CD4-positive, CD25-positive, alpha-beta regulatory T cell (primary cell): ENCODE measurements at places on chromosomes 7 and 10.

- DNase-seq: no peak
Observed at GRCh38 chr10:124296121-124296812, 122.5 kb downstream of the OAT start.

DNA sequence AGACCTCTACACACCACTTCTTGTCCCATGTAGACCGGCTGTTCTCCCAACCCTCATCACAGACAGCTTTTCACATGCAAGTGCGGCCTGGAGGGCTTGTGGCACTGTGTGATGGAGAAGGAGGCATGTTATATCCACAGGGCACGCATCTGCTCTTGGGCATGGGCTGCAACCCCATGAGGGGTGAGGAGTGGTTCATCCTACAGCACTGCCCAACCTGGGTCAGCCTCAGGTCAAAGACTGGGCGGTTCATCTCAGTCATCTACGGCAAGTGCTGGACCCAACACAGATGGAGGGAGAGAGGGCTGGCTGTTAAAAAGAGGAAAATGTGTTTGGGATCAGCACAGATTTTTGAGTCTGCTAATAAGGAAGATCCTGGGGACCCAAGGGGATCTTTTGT is 2.2 kb downstream of the FSCN3 start:
- DNase-seq: no peak

DNA sequence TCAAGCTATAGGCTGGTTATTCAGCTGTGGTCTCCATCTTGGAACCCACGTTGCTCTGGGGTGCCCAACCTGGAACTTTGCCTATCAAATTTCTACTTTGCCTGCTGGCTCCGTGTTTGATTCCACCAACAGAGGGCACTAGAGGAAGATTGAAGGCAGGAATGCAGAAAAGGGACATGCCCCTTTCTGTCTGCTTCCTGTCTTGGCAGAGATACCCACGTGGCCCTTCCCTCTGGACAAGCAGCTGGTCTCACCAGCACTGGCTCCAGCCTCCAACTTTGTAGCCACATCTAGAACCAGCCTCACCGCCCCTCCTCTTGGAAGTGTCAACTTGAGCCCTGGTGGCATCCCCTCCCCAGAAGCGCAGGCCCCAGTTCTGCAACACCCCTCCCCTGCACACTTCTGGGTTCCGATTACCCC is 52.1 kb upstream of the ZNF438 start:
- peak; percentile 3 for DNase-seq

DNA sequence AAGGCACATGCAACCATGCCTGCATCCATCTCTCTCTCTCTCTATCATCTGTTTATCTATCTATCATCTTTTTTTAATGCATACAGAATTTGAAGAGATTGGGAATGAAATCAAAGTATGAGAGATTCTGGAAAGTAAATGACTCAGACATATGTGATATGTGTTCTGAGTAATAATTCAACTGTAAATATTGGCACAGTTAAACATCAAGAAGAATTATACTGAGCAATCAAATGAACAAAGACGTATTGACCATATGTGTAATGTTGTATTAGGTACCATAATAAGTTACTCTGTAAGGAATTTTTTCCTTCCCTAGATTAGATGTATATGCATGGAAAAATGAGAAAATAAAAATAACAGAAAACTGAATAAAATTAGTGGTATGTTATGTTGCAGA is 108.3 kb downstream of the SUGCT start:
- no peak for DNase-seq

GRCh38 chr10:3046210-3046779 is 21.1 kb upstream of the PFKP start:
- no peak for DNase-seq

DNA sequence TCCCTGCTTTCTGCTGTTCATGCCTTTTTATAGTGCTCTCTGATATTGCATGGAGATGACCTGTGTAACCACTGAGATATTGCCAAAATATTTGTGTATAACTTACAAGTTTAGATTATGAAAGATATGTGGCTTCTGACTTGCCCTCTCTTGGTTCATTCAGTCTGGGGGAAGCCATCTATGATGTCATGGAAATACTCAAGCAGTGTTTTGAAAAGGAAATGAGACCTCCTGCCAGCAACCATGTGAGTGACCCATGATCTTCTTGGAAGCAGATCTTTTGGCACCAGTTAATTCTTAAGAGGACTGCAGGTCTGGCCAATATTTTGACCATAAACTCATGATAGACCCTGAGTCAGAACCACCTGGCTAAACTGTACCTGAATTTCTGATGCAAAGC is 183.0 kb downstream of the THSD7A start:
- no peak for DNase-seq

- DNase-seq: peak; percentile 66
Observed at GRCh38 chr7:39741942-39742623, 118.7 kb downstream of the RALA start.

DNA sequence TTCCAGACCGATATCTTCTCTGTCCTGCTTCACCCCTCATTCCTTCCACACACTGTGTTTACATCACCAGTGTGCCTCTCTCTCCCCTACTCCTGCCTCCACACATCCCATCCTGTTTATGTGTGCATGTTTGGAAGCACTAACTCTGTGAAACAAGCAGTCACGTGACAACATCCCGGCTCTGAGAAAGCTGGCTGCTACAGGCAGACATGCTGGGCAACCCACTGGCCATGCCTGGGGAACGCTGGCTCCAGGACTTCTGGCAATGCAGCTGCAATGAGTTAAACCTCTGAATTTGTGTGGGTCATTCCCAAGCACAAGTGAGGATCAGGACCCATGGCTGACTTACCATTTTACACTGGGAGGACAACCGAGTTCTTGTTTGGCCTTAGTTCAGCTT is 74.0 kb downstream of the WNT2 start:
- DNase-seq: no peak

GRCh38 chr10:59096631-59097030 is 79.8 kb upstream of the PHYHIPL start:
- no peak for DNase-seq

DNA sequence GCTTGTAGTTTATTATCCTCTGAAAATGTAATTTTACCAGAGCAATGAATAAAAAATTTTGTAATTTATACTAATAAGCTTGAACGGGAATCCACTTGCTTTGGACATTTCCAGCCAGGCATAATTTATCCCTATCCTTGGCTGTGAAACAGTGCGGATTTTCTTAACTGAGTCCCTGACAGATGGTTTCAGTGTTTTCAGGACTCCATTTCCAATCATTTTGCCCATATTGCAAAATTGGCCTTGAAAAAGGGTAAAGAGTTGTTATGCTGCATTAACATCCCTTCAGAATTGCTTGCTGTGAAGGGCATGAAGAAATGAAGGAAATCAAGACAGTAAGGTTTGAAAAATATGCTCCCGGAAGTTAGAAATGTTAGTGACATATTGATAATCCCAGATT is 57.7 kb downstream of the NXPH1 start:
- no peak for DNase-seq

GRCh38 chr10:59708816-59709394 is 745 bp downstream of the SLC16A9 start:
- no peak for DNase-seq

DNA sequence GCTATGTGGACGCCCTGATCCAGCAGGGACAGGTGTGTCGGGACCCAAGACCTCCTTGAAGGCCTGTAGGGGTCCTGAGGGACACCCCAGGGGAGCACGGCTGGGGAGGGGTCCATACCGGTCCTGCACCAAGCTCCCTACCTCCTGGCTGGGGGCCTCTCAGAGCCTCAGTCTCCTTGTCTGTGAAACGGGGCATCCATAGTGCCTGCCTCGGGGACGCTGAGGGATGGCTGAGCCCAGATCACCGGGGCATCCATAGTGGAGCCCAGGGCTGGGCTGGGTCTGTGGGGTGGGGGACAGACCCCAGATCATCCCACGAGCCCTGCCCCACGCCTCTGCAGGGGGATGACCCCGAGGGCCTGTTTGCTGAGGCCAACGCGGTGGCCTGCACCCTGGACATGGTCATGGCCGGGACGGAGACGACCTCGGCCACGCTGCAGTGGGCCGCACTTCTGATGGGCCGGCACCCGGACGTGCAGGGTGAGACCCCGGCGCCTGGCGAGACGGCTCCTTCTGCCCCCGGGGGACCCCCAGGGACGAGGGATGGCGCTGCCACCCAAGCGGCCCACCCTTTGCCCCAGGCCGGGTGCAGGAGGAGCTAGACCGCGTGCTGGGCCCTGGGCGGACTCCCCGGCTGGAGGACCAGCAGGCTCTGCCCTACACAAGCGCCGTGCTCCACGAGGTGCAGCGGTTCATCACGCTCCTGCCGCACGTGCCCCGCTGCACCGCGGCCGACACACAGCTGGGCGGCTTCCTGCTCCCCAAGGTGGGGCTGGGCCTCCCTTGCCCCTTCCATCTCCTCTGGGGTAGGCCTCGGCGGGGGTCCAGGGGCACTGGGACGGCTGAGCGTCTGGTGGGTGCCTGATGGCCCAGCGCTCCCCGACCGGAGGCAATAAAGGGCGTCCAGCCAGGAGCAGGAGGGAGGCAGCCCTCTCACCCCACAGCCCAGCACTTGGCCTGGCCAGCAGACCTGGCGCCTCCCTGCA is 4.1 kb downstream of the CYP2W1 start:
- no peak for DNase-seq

- DNase-seq: no peak
Observed at GRCh38 chr7:54712820-54713219, 46.2 kb downstream of the SEC61G start.

GRCh38 chr7:117588352-117588794 is 108.5 kb downstream of the CFTR start:
- no peak for DNase-seq

GRCh38 chr7:39453743-39454355 is 112.4 kb upstream of the YAE1 start:
- peak; percentile 72 for DNase-seq

DNA sequence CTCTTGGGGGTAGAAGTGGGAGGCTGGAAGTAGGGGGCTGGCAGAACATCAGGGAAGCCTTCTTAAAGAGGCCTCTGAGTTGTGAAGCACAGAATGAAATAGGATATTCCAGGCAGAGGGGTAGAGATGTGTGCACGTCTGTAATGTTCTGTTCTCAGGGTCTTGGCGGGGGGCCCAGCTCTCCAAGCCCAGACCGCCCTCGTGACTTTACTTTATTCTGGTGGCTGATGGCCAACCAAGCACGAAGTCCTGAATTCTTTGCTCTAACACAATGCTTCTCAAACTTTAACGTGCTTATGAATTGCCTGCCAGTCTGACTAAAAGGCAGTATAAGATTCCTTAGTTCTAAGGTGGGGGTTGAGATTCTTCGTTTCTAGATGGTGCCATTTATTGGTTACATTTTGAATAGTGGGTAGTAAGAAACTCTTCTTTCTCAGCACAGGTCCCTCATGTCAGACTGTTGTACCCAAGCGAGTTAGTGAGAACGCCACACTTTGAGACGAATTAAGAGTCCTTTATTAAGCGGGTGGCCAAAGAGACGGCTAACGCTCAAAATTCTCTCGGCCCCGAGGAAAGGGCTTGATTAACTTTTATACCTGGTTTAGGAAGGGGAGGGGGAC is 8.2 kb downstream of the PRXL2A start:
- DNase-seq: no peak

DNA sequence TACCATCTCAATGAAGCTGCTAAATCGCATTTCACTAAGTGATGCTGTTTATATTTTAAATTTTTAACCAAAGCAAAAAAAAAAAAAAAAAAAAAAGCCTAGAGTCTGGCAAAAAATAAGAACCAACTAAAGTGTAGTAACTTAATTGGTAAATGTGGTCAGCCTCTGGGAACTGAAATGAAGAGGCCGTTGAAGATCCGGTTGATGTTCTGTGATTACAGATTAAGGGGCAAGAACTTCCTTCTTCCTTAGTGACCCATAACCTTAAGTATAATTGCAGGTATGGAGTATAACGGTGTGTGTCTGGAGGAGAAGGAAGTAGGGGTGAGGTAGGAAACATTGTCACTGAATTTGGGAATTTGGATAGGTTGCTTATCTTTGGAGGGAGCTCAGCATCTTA is 7.7 kb upstream of the SRGN start:
- no peak for DNase-seq

GRCh38 chr7:40645197-40645596 is 510.4 kb downstream of the SUGCT start:
- DNase-seq: no peak

- DNase-seq: no peak
Observed at GRCh38 chr10:317271-317769, 182.1 kb downstream of the ZMYND11 start.

- peak; percentile 74 for DNase-seq
Observed at GRCh38 chr7:91941450-91941849, 788 bp downstream of the AKAP9 start.

- no peak for DNase-seq
Observed at GRCh38 chr7:44131173-44132029, 8.1 kb upstream of the POLD2 start.

DNA sequence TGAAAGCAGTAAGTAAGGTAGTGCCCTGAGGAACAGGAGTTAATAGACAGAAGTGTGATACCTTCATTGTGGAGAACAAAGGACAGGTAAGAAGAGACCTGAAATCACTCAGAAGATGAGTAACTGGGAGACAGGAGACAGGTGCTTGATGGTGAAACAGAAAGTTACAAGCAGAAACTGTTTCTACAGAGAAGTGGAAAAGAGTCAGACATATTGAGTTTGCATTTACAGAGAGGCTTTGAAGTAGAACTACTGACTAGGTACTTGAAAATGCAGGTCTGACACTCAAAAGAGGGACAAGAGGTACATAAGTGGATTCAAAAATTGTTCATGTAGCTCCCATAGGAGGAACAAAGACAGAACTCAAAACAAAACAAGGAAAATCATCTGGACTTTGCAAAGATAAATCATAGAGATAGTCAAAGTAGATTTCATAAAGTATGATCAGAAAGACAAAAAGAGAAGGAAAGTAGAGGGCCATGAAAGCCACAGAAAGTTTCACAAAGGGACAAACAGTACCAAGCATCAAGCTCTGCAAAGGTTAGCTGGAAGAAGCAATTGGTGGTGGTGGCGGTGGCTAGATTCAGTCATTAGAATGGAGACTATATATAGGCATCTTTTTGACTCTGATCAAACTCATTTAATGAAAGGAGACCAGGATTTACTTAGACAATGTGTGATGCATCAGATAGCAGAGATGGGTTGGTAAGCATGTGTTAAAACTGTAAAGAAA is 198.4 kb downstream of the PCLO start:
- DNase-seq: no peak

- DNase-seq: no peak
Observed at GRCh38 chr10:49478819-49479218, 60.1 kb downstream of the ERCC6 start.

- no peak for DNase-seq
Observed at GRCh38 chr7:46229409-46229808, 308.3 kb upstream of the IGFBP3 start.

DNA sequence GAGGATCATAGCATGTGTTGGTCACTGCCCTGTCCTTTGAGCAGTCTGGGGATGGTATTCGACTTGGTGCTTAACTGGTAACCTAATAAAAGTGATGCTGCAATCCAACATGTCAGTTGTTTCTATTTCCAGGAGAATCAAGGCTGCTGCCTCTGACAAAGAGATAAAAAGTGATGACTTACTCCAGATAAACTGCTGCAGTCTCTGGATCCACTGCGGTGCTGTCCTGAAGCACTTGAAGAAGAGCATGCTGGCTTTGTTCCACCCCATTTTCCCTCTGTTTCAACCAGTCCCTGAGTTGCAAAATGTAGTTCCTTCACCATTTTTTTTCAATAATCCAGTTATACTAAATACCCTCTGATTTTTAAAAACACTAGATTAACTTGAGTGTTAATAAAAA is 403.5 kb upstream of the ANKRD30A start:
- DNase-seq: no peak
